ENCODE measurements at places on chromosomes 12 and 14.

DNA sequence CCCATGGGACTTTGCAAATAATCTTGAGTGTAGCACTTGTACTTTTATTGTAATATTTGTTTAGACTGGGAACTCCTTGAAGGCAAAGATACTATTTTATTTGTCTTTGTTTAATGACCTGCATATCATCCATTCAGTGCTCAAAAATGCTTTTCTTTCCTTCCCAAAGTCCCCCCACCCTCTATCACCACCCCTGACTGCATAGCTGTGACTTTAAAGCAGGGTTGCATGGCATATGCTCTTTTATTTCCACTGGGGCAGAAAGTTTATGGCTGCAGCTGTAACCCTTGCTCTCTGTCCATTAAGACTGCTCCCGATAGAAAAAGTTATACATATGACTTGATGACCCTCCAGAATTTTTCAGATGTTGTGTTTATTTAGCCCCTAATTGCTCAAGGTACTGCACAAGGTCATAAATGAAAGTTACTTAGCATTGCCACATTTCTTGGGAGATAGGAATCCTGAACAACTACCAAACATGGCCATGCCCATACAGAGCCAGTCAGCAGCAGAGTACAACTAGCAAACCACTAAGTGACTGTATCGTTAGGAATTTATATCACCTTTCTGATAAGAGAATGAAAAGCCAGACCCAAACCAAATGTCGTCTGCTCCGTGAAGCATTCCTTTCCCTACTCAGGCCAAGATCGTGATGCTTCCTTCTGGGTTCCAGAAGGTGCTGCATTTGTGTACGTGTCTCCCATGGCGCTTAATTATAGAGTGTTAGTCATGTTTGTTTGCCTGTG, 114.3 kb downstream of the DIP2B start:
- no peak for DNase-seq

DNA sequence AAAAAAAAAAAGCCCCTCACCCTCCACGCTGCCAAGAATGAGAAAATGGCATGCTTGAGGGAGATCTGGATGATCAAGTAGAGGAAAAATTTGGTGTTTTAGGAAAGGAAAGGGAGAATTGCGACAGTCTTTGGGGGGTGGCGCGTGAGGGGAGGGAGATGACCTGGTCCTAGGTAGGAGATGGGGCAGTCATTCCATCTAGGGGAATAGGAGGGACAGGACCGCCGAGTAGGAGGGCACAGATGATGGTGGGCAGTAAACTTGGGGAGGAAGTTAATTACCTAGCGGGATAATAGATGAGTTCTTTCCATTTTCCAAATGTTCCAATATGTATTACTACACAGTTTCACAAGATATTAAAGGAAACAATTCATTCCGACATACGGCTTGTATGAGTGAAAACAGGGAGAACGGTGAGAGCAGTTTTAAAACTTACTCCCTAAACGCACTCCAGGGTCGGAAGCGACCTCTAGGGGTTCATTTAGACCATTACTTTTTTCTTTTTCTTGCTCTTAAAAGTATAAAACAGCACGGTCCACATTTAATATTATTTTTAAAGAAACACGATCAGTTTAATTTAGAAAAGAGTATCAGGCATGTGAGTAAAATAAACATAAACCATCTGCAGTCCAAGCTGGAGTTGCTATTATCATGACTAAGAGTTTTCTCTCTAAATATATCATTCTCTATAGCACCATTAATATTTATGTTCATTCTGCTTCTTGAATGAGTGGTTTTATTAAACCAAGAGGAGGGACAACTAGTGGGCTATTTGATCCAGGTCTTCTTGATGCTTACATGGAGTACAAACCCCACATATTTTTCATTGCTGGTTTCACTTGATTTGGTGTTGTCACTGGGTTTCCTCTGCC, 3.0 kb upstream of the FNTB start:
- DNase-seq, result no peak

GRCh38 chr14:71444030-71444822, 488.0 kb upstream of the RGS6 start:
- no peak for DNase-seq

DNA sequence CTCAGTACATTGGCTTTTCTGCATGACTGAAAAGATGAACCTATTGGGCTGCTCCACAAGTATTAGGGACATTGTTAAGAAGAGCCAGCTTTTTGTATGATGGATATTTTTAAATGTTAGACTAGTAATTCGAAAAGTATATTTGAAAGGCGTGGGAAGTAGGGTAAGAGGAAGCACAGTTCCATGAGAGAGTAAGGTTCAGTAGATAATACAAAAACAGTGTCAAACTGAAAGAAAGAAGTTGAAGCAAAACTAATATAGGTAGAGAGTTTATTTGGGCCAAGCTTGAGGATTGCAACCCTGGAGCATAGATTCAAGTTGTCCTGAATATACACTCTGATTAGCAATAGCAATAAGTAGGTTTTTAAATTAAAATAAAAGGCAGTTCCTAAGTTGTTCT, 193.9 kb downstream of the RASSF9 start:
- no peak for DNase-seq

GRCh38 chr14:85468816-85469215, 61.1 kb upstream of the FLRT2 start:
- no peak for DNase-seq

GRCh38 chr14:98233656-98234055, 1038.3 kb downstream of the BCL11B start:
- DNase-seq, result no peak
